ENCODE measurements at places on chromosomes 4 and X.

DNA sequence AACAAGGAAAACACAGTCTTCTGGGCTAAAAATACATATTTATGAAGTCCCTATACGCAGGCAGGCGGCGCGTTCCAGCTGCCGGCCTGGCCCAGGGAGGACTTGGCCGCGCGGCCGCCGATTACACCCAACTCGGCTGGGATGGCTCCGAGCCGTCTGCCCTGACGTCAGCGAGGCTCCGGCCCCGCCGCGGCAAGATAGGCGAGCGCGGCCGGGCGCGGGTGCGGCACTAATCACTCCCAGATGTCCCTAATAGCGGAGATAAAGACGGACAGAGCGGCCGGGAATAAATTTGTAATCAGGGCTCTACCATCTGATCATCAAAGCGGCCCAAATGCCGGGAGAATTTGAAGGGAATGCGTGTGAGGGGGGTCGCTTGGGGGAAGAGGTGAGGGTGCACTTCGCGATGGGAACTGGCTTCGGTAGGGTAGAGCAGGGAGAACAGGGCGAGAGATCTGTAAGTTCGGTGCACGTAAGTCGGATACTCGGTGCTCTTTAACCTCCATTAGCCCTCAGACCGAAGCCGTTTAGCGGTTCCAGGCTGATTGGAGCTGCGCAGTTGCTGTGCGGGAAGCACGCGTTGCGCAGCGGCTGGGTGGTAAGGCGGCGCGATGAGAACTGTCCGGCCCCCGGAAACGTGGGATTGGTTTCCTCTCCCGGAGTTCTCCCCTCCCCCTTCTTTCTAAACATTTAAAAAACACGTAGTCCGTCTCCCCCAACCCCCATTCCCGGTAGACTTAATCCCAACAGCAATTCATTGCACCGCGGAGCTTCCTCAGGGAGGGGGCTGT lies 7.7 kb downstream of the HAND2 start:
- DNase-seq = no peak

- no peak for DNase-seq
These were observed 61.5 kb upstream of the RAPGEF2 start for GRCh38 chr4:159041054-159042034.

- DNase-seq = no peak
These were observed 214.3 kb downstream of the RASL11B start for GRCh38 chr4:53076374-53076958.

DNA sequence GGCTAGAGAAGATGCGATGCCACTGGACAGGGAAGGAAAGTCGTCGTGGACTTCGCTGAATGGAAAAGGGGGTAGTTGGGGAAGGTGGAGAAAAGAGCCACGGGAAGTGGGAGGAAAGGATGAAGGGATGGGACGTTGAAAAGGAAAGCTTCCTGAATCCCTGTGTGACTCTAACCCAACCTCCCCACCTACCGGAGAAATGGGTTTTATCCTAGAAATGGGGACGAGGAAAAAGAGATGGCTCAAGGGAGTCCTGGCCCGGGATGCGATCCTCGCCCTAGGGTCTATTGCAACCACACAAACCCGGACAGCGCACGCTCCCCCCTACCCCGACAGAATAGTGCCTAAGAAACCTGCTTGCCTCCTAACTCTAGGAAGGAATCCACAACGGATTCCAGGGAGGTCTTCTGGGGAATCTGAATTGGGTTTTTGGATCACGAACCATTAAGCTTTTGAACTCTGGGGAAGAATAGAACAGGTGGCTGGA lies 738 bp upstream of the TSPAN5 start:
- DNase-seq = no peak

DNA sequence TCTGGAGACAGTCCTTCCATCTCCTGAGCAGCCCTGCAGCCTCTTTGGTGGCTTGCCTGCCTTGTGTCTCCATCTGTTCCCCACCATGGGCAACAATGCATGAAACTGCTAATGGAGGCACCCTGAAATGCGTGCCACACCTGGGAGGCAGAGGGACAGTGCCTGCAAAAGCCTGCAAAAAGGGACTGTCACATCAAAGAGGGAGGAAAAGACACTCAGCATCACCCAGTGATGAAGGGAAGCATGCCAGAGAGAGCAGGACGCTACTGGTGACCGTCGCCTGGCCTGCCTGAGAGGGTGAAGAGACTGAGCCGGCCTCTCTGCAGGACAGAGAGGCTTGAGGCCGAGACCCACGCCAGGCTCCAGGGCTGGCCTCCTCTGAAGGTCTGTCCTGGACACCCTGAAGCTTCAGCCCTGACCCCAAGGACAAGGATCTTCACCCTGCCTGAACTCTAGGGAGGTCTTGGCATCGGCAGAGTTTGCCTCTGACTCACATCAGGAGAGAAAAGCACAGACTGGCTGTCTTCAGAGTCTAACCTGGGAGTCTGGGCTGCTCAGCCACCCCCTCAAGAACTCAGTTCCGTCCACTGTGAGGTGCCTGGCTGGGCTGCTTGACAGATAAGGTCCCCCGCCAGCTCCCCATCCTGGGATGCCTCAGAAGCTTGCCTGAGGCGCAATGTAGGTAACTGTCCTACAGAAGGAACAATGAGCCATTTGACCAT lies 8.1 kb downstream of the ACSL1 start:
- DNase-seq = no peak

DNA sequence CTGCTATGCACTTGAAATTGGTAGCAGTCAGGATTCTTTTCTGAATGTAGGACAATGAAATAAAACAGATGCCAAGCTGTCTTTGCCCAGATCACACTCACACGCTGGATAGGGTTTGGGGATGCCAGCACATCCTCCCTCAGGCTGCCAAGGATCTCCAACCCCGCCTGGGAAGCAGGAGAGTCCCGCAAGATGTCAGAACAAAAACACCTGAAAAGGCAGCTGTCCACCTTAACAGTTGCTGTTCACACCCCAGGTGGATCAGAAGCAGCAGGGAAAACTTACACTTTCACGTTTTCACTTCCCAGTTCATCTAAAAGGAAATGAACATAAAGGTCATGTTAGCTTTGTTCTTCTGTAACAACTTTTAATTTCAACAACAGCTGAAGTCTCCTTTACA lies 35.7 kb downstream of the TMEM154 start:
- DNase-seq = no peak

GRCh38 chr4:183263787-183264386 lies 56.2 kb downstream of the CLDN22 start:
- DNase-seq = no peak

DNA sequence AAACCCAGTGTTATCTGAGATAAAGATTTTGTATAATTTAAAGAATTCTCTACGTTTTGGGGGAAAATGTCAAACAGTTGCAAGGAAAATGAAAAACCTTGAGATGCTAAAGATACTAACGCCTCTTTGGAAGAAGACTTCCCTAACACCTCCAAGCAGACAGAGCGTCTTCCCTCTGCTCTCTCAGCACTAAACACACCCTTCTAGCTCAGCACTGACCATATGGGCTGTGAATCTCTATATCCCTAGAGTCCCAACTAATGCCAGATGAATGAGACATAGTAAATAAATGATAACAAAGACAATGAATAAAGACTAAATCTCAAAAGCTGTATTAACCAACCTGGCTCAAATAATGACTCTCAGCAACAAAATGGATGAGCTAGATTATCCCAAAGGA lies 13.3 kb downstream of the FUNDC1 start:
- no peak for DNase-seq

- no peak for DNase-seq
These were observed 33.9 kb downstream of the PCDH7 start for GRCh38 chr4:30754021-30754420.

- DNase-seq = no peak
These were observed 82.3 kb upstream of the OGT start for GRCh38 chrX:71450433-71451106.

Measured in T-helper 9 cell (primary cell).